Breast epithelium (tissue), 4 donors: ENCODE measurements at places on chromosomes 1 and 21.
A peak's percentile ranks its signal among the peaks of the same experiment; 100 is the strongest.

- no peak for DNase-seq
- no peaks in the 10 kb centered on the region for H3K4me1 ChIP-seq
- no peaks in the 10 kb centered on the region for H3K36me3 ChIP-seq
- H3K27ac ChIP-seq, result no peak overlapping the region
- no peak overlapping the region for H3K4me3 ChIP-seq
Measured at GRCh38 chr1:192521734-192522133, 53.8 kb upstream of the RGS1 start.

DNA sequence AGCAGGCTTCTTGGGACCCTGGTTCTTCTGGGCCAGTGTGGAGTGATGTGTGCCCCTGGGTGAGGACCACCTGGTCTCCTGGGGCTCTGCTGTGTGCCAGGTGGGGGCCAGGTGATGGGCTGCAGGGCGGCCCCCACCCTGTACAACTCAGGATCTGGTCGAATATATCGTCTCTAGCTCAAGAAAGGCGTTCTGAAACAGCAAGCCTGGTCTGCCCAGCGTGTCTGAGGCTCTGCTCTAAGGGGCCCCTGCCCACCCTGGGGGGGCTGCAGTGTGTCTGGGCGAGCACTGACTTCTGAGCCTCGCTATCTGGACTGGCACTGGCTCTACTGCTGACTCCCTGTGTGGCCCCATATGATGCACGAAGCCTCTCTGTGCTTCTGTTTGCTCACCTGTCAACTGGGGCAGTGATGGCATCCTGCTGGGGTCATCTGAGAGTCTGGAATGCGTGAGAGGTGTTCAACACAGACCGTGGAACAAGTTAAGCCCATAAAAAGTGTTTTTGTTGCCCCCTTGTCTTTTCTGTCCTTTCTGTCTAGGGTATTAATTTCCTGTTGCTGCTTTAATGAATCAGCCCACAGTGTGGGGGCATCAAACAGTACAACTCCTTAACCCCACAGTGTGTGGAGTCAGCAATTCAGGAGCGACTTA lies 56.0 kb upstream of the TRAPPC10 start:
- H3K27me3 ChIP-seq, result no peaks in the 10 kb centered on the region
- peaks cover 6% of the 10 kb centered on the region for H3K4me1 ChIP-seq
- no peak overlapping the region for H3K4me3 ChIP-seq
- no peak overlapping the region for H3K27ac ChIP-seq
- no peak for DNase-seq

DNA sequence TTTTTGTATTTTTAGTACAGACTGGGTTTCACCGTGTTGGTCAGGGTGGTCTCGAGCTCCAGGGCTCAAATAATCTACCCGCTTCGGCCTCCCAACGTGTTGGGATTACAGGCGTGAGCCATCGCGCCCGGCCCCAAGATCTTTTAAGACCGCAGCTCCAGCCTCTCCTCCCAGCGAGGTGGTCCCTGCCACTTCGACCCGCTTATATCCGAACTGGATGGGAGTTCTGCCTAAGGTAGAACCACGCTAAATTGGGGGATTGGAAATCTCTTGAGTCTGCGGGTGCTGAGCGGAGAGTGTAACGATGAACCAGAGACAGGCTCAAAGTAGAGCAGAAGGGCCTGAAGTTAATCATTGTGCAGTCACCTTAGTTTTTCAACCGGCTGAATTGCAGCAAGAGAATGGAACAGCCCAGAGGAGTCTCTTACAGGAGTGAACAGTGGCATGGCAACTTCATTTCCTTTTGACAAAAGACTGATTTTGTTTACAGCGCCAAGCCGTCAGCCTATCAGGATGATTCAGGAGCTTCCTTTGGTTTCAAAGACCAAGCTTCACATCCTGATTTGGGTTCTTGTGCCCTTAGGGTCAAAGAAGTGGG lies 726 bp upstream of the CYB5R1 start:
- H3K4me3 ChIP-seq, result peak overlapping the region; percentile 99
- no peaks in the 10 kb centered on the region for H3K36me3 ChIP-seq
- H3K27me3 ChIP-seq, result no peaks in the 10 kb centered on the region

- no peaks in the 10 kb centered on the region for H3K27me3 ChIP-seq
- no peak overlapping the region for H3K27ac ChIP-seq
- H3K4me3 ChIP-seq, result no peak overlapping the region
- DNase-seq, result no peak
- no peaks in the 10 kb centered on the region for H3K36me3 ChIP-seq
Measured at GRCh38 chr1:181583598-181583997, 100.3 kb downstream of the CACNA1E start.

- no peaks in the 10 kb centered on the region for H3K4me1 ChIP-seq
- H3K4me3 ChIP-seq, result no peak overlapping the region
- no peak for DNase-seq
- H3K36me3 ChIP-seq, result no peaks in the 10 kb centered on the region
Measured at GRCh38 chr1:145951526-145951925, 6.3 kb downstream of the LIX1L start.

DNA sequence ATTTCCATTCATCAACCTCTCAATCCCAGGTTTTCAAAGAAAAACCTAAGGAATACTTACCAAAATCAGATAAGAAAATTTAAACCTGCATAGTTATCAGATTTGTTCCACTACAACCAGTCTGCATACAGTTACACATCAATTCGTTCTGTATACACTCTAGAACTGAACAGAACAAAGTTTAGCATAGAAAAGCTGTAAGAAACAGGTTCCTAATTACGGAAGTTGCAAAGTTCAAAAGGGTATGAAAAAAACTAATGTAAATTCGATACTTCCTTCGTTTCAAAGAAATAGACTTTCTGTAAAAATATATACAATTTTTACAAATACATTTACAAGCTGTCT lies 3.1 kb downstream of the MCL1 start:
- H3K4me1 ChIP-seq, result peaks cover 11% of the 10 kb centered on the region
- no peaks in the 10 kb centered on the region for H3K36me3 ChIP-seq
- peak overlapping the region; percentile 100 for H3K27ac ChIP-seq
- no peak for DNase-seq

- no peak overlapping the region for H3K27ac ChIP-seq
- no peak for DNase-seq
- no peaks in the 10 kb centered on the region for H3K27me3 ChIP-seq
- no peak overlapping the region for H3K4me3 ChIP-seq
- H3K4me1 ChIP-seq, result no peaks in the 10 kb centered on the region
Measured at GRCh38 chr1:239303289-239303688, 83.1 kb upstream of the CHRM3 start.

DNA sequence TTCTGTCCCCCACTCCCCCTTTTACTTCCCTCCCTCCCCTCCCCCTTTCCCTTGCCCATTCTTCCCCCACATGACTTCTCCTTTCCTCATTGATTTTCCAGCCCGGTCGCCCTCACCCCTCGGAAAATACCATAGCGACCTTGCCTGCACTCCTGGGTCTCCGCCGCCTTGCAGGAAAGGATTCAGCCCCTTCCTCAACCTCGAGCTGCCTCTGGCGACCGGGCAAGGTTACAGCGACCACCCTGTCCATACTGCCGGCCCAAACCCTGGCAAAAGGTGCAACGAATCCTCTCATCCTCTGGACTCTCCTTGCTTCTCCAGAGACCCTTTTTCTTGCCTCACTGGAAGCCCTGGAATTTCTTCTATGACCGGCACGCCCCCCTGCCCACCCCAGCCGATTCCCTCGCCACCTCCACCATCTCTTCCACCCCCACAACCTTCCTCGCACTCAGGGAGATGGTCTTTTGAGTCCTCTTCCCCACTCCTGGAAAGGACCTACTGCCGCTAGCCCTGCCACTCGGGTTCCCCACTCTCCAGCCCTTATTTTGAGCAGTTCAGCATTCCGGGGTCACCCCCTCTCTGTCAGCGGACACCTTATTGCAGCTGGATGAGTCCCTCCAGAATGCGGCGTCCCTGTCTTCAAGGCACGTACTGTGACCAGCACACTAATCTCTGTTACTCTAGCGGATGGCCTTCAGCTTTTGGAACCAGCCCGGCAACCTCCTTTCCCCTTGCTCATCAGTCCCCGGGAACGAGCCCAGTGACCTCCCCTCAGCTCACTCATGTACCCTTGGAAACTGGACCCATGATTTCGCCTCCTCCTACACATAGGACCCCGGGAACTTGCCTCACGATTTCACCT lies 846 bp downstream of the NSUN4 start:
- no peak for DNase-seq
- H3K27me3 ChIP-seq, result no peaks in the 10 kb centered on the region
- H3K4me1 ChIP-seq, result peaks cover 5% of the 10 kb centered on the region
- peak overlapping the region; percentile 65 for H3K4me3 ChIP-seq
- peaks cover 3% of the 10 kb centered on the region for H3K36me3 ChIP-seq
- H3K27ac ChIP-seq, result peak overlapping the region; percentile 99

DNA sequence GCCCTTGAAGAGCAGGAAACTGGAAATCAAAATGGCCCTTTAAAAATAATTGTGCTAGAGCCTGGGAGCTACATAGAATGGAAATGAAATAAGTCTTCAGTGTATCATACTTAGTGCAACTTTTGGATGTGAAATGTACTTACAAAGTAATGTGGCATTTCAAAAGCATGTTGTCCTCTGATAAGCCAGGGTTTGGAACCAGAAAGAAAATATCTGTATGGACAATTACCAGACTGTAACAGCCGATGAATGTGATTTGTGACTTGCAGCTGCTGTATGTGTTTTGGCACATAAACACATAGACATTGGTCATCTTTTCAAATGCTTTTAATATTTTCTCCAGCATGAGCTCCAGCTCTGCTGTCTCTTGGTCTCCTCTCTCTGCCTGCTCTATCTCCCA lies 546.4 kb downstream of the OMA1 start:
- H3K27ac ChIP-seq, result no peak overlapping the region
- no peaks in the 10 kb centered on the region for H3K27me3 ChIP-seq
- no peak overlapping the region for H3K4me3 ChIP-seq
- no peaks in the 10 kb centered on the region for H3K4me1 ChIP-seq
- no peak for DNase-seq

DNA sequence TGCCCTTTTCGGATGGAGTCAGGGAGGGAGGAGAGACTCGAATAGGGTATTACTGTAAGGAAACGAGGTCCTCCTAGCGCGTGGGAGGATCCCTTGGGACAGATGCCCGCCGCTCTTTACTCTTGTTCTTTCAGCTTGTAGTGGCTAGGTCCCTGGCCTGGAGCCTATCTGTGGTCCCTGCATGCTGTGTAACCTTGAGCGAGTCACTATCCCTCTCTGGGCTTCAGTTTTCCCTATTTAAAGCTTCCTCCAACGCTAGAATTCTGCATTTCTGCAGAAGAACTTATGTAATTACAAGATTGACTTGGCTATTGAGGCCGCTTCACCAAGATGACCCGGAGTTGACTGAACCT lies 744 bp downstream of the MIER1 start:
- no peaks in the 10 kb centered on the region for H3K36me3 ChIP-seq
- no peak for DNase-seq
- H3K4me1 ChIP-seq, result no peaks in the 10 kb centered on the region
- no peaks in the 10 kb centered on the region for H3K27me3 ChIP-seq
- peak overlapping the region; percentile 98 for H3K27ac ChIP-seq
- peak overlapping the region; percentile 89 for H3K4me3 ChIP-seq

DNA sequence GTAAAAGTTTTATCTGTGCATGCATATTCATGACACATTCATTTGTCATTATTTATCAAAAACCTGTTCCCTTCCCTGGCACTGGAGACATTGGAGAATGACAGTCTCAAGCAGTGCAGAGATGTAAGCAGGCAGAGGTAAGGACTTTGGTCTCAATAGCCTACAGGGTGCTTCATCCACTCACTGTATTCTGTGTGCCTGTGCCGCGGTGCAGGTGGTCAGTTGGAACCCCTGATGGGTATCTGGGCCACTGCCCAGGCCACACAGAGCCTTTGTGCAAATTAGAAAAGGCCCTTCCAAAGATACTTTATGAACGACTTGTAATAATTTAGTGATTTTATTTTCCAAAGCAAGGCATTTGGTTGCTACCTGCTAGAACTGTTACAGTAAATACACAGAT lies 44.0 kb downstream of the CDC42 start:
- no peak overlapping the region for H3K27ac ChIP-seq
- no peaks in the 10 kb centered on the region for H3K27me3 ChIP-seq
- DNase-seq, result no peak
- H3K4me1 ChIP-seq, result no peaks in the 10 kb centered on the region
- no peak overlapping the region for H3K4me3 ChIP-seq

DNA sequence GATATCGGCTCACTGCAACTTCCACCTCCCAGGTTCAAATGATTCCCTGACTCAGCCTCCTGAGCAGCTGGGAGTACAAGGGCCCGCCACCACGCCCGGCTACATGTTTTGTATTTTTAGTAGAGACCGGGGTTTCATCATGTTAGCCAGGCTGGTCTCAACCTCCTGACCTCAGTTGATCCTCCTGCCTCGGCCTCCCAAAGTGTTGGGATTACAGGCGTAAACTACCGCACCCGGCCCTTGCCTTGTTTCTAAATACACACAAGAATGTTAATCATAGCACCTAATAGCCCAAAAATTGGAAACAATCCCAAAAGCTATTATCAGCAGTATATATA lies 1.2 kb upstream of the MSTO1 start:
- H3K4me1 ChIP-seq, result no peaks in the 10 kb centered on the region
- no peak overlapping the region for H3K4me3 ChIP-seq
- no peaks in the 10 kb centered on the region for H3K36me3 ChIP-seq
- no peaks in the 10 kb centered on the region for H3K27me3 ChIP-seq
- no peak overlapping the region for H3K27ac ChIP-seq
- no peak for DNase-seq

GRCh38 chr1:22747021-22747734 lies 36.5 kb downstream of the EPHB2 start:
- H3K36me3 ChIP-seq, result no peaks in the 10 kb centered on the region

- DNase-seq, result no peak
- no peaks in the 10 kb centered on the region for H3K27me3 ChIP-seq
Measured at GRCh38 chr1:222284466-222284865, 263.4 kb downstream of the HHIPL2 start.

GRCh38 chr1:179016706-179017382 lies 8.8 kb upstream of the FAM20B start:
- H3K27me3 ChIP-seq, result no peaks in the 10 kb centered on the region
- no peak overlapping the region for H3K4me3 ChIP-seq
- peak overlapping the region; percentile 48 for H3K27ac ChIP-seq
- H3K4me1 ChIP-seq, result no peaks in the 10 kb centered on the region
- H3K36me3 ChIP-seq, result no peaks in the 10 kb centered on the region
- peak; percentile 80 for DNase-seq

DNA sequence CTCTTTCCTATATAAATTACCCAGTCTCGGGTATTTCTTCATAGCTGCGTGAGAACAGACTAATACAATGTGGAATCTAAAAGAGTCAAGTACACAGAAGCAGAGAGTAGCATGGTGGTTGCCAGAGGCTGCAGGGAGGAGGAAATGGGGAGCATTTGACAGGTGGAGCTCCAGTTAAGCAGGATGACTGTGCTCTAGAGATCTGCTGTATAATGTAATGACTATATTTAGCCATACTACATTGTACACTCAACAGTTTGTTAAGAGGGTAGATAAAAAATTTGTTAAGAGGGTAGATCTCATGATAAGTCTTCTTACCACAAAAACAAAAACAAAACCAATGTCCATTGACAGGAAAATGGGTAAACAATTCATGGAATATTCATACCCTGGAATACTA lies 82.1 kb downstream of the MT1HL1 start:
- H3K4me3 ChIP-seq, result no peak overlapping the region
- H3K4me1 ChIP-seq, result no peaks in the 10 kb centered on the region
- H3K36me3 ChIP-seq, result no peaks in the 10 kb centered on the region

GRCh38 chr1:39026866-39027507 lies 837 bp downstream of the NDUFS5 start:
- H3K36me3 ChIP-seq, result no peaks in the 10 kb centered on the region
- no peaks in the 10 kb centered on the region for H3K27me3 ChIP-seq
- DNase-seq, result no peak
- peak overlapping the region; percentile 81 for H3K4me3 ChIP-seq
- H3K27ac ChIP-seq, result peak overlapping the region; percentile 95
